ENCODE measurements at places on chromosomes 6 and 20.
A peak's percentile ranks its signal among the peaks of the same experiment; 100 is the strongest.

GRCh38 chr6:15430931-15431405, 185.1 kb downstream of the JARID2 start:
- no peaks in the 10 kb centered on the region for H3K27me3 ChIP-seq
- H3K4me1 ChIP-seq: peaks cover 69% of the 10 kb centered on the region
- no peak for DNase-seq
- no peak overlapping the region for H3K4me3 ChIP-seq

DNA sequence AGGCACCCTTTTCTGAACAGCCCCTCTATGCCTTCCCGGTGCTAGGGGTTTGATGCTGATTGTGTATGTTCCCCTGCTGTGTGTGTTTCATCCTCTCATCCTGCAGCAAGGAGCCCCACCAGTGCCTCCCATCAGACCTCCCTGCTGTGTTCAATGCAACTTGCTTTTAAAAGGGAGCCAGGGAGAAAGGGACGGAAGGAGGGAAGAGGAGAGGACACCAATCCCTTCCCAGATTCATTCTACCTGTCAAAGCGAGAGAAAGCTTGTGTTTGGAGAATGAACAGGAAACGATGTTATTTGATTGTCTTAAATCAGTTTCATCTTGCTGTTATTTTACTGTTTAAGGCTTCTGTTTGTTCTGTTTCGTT, 259.2 kb downstream of the ADGB start:
- DNase-seq: no peak
- peak overlapping the region; percentile 25 for H3K27ac ChIP-seq
- H3K36me3 ChIP-seq: no peaks in the 10 kb centered on the region
- H3K4me1 ChIP-seq: peaks cover 3% of the 10 kb centered on the region
- H3K4me3 ChIP-seq: peak overlapping the region; percentile 45

GRCh38 chr6:599576-600448, 57.1 kb downstream of the HUS1B start:
- H3K27me3 ChIP-seq: no peaks in the 10 kb centered on the region
- no peaks in the 10 kb centered on the region for H3K4me1 ChIP-seq
- no peak overlapping the region for H3K27ac ChIP-seq
- H3K4me3 ChIP-seq: no peak overlapping the region
- DNase-seq: no peak

DNA sequence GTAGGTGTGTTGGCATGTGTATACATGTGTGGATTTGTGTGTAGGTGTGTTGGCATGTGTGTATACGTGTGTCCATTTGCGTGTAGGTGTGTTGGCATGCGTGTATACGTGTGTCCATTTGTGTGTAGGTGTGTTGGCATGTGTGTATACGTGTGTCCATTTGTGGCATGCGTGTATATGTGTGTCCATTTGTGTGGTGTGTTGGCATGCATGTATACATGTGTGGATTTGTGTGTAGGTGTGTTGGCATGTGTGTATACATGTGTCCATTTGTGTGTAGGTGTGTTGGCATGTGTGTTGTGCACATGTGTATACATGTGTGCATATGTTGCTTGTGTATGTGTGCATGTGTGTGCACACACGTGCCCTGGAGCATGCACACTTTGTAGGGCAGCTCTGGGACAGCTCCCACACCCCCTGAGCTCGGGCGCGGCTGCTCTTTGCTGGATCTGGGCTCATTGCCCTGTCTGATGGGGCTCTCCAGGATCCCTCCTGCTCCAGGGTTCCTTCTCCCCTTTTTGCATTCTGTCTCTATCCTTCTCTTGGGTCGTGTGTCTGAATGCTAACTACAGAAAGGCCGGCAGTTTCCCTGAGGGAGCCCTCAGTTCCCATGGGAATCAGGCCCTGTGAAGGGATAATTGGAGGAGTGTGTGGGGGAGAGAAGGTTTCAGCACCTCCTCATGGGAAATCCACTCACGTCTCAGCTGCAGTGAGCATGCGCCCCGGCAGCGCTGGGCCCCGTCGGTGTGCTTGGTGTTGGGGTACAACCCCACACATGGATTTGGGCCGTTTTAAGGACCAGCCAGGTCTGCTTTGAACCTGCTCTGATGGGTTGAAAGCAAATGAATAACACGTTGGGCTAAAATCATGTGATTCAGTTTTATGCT, 102.0 kb downstream of the ERMARD start:
- no peak for DNase-seq
- H3K27me3 ChIP-seq: no peaks in the 10 kb centered on the region
- no peak overlapping the region for H3K27ac ChIP-seq
- H3K36me3 ChIP-seq: no peaks in the 10 kb centered on the region

DNA sequence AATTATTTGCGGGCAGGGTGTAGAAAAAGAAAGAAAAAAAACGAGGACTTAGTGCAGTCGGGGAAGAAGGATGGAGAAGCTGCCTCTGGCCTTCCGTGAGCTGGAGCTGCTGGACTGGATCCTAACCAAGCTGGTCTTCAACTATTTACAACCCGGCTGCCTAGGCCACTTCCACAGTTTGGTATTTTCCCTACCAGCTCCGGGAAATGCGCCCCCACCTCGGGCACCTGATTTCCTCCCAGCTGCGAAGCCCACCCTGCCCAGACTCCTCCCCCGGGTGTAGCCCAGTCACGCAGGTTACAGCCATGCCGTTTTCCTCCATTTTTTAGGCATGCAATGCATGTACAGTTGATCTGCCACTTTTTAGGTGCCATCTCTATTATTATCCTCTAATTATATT, 21.2 kb downstream of the THEMIS start:
- H3K27me3 ChIP-seq: no peaks in the 10 kb centered on the region
- no peak overlapping the region for H3K4me3 ChIP-seq
- no peak overlapping the region for H3K27ac ChIP-seq
- H3K36me3 ChIP-seq: no peaks in the 10 kb centered on the region
- DNase-seq: no peak
- no peaks in the 10 kb centered on the region for H3K4me1 ChIP-seq

DNA sequence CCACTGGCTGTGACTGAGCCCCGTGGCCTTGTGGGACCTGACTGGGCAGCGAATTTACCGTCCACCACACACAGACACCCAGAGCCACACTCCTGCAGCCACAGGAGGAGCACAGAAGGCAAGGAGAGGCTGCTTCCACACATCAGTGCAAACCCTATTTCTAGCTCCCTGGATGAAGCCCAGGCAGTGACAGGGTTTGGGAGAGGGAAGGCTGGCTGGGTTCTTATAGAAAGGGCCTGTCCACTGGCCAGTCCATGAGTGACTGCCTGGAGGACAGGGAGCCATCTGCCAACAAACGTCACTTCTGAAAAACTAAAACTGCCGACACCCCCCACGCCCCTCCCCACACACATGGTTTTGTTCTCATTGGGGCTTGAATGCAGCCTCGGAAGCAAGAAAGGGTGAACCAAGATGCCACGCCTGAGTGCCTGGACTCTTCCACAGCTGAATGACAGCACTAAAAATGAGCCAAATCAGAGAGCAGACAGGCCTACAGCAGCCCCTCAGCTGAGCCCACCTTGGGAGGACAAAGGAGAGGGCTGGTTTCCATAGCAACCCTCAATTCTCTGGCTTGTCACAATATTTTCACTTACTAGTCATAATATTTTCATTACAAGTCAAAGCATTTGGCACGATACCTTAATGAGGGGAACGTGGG, 38.4 kb downstream of the RRBP1 start:
- no peak overlapping the region for H3K4me3 ChIP-seq
- peaks cover 66% of the 10 kb centered on the region for H3K4me1 ChIP-seq
- no peaks in the 10 kb centered on the region for H3K27me3 ChIP-seq
- peak overlapping the region; percentile 45 for H3K27ac ChIP-seq

- no peaks in the 10 kb centered on the region for H3K4me1 ChIP-seq
- no peak for DNase-seq
- H3K4me3 ChIP-seq: no peak overlapping the region
- H3K36me3 ChIP-seq: no peaks in the 10 kb centered on the region
- H3K27me3 ChIP-seq: no peaks in the 10 kb centered on the region
- no peak overlapping the region for H3K27ac ChIP-seq
These were observed 18.4 kb downstream of the THBS2 start for GRCh38 chr6:169235286-169235685.

GRCh38 chr6:106102034-106102433, 15.9 kb downstream of the PRDM1 start:
- no peak overlapping the region for H3K4me3 ChIP-seq
- H3K27me3 ChIP-seq: no peaks in the 10 kb centered on the region
- H3K27ac ChIP-seq: no peak overlapping the region
- no peaks in the 10 kb centered on the region for H3K4me1 ChIP-seq
- DNase-seq: no peak

- peak overlapping the region; percentile 80 for H3K27ac ChIP-seq
- H3K4me1 ChIP-seq: peaks cover 8% of the 10 kb centered on the region
- H3K27me3 ChIP-seq: no peaks in the 10 kb centered on the region
- H3K36me3 ChIP-seq: no peaks in the 10 kb centered on the region
These were observed 22.4 kb downstream of the SASH1 start for GRCh38 chr6:148365041-148365440.

DNA sequence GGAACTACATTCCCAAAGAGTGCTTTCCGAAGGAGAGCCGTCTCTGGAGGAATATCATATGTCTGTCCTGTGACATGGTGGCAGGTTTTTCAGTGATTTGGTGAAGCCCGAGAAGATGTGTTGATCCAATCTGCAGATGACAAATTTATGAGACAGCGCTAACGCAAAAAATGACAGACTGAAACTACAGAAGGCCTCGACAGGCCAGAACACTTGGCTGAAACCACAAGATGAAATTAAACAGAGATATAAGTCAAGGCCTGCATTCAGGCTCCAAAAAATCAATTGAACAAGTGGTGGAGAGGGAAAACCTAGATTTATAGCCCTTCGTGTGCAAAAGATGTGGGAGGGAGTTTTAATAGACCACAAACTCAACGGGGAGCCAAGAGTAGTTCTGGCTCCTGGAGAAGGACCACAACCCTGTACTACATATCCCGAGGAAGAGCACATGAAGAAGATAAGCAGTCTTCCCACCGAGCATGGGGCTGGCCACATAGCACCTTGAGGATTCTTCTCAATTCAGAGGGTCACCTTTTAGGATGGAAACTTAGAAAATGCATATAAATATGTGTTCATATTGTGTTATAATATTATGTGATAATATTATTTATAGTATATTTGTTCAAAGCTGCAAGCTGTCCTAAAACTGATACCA, 231.3 kb upstream of the PDE10A start:
- DNase-seq: no peak
- H3K27me3 ChIP-seq: peaks cover 3% of the 10 kb centered on the region
- no peak overlapping the region for H3K4me3 ChIP-seq
- H3K4me1 ChIP-seq: no peaks in the 10 kb centered on the region
- H3K36me3 ChIP-seq: no peaks in the 10 kb centered on the region

DNA sequence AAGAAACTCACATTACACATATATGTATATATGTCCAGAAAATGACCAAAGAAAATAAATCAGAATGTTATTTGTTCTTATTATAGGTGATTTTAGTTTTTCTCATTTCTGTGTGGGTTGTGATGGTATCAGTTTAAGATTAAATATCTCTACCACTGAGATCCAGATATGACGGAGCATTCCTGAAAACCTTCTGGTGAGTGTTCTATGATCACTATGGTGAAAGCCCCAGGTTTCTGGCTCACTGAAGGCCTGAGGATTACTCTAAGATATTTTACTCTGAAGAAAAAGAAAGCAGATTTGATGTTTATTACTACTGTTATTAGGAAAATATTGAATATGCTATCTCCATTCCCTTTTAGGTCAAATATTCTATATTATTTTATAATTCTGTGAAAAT, 62.8 kb upstream of the L3MBTL3 start:
- no peak overlapping the region for H3K4me3 ChIP-seq
- no peaks in the 10 kb centered on the region for H3K4me1 ChIP-seq
- H3K36me3 ChIP-seq: no peaks in the 10 kb centered on the region

DNA sequence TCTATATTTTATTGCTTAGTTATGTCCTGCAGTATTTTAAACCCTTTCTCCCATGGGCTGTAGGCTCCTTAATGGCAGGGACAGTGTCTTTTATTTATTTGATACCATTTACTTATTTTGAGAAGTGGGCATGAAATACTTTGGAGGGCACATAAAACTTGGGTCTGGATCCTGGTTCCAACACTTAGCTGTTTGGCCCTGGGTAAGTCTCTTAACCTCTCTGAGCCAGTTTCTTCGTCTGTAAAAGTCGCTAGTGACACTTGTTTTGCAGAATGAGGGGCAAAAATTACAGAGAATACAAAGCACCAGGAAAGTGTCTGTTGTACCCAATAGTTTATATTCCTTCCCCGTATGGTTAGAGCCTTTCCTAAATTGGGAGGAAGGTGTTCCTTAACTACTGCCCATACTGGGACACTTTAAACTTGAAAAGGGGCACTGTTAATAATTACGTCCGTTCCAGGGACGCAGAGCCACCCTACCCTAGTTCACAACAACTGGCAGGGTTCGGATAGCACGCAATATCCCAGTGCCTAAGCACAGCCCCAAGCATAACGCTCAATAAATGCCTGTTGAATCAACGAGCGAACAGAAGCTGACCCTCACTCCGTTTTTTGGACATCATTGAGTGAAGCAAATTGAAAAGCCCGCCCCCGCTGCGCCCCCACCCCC, 6.0 kb upstream of the ARMC12 start:
- H3K36me3 ChIP-seq: no peaks in the 10 kb centered on the region
- no peak for DNase-seq
- peak overlapping the region; percentile 100 for H3K27ac ChIP-seq
- H3K4me3 ChIP-seq: peak overlapping the region; percentile 80
- no peaks in the 10 kb centered on the region for H3K27me3 ChIP-seq
- peaks cover 77% of the 10 kb centered on the region for H3K4me1 ChIP-seq

GRCh38 chr6:99130897-99131873, 183.4 kb upstream of the FBXL4 start:
- no peaks in the 10 kb centered on the region for H3K36me3 ChIP-seq
- no peaks in the 10 kb centered on the region for H3K4me1 ChIP-seq
- H3K27ac ChIP-seq: no peak overlapping the region
- H3K4me3 ChIP-seq: no peak overlapping the region
- DNase-seq: no peak
- H3K27me3 ChIP-seq: no peaks in the 10 kb centered on the region

- peaks cover 15% of the 10 kb centered on the region for H3K4me1 ChIP-seq
- H3K36me3 ChIP-seq: no peaks in the 10 kb centered on the region
- no peak overlapping the region for H3K27ac ChIP-seq
- H3K27me3 ChIP-seq: no peaks in the 10 kb centered on the region
- no peak overlapping the region for H3K4me3 ChIP-seq
These were observed 137.3 kb downstream of the BTBD9 start for GRCh38 chr6:38502423-38502822.

- DNase-seq: no peak
- no peaks in the 10 kb centered on the region for H3K27me3 ChIP-seq
- H3K4me3 ChIP-seq: no peak overlapping the region
- no peak overlapping the region for H3K27ac ChIP-seq
- no peaks in the 10 kb centered on the region for H3K4me1 ChIP-seq
- no peaks in the 10 kb centered on the region for H3K36me3 ChIP-seq
These were observed 118.3 kb upstream of the EXOC2 start for GRCh38 chr6:811191-811590.

GRCh38 chr6:138275976-138276375, 57.7 kb upstream of the PBOV1 start:
- H3K36me3 ChIP-seq: no peaks in the 10 kb centered on the region
- DNase-seq: no peak
- H3K27me3 ChIP-seq: no peaks in the 10 kb centered on the region
- H3K4me1 ChIP-seq: no peaks in the 10 kb centered on the region
- H3K27ac ChIP-seq: no peak overlapping the region

GRCh38 chr6:148457137-148457842, 114.7 kb downstream of the SASH1 start:
- no peak overlapping the region for H3K27ac ChIP-seq
- no peak for DNase-seq

- H3K27ac ChIP-seq: no peak overlapping the region
- peaks cover 22% of the 10 kb centered on the region for H3K4me1 ChIP-seq
- no peaks in the 10 kb centered on the region for H3K36me3 ChIP-seq
- no peak overlapping the region for H3K4me3 ChIP-seq
- no peak for DNase-seq
- no peaks in the 10 kb centered on the region for H3K27me3 ChIP-seq
These were observed 91.8 kb downstream of the CHD6 start for GRCh38 chr20:41526327-41526726.

- no peak overlapping the region for H3K27ac ChIP-seq
- H3K27me3 ChIP-seq: no peaks in the 10 kb centered on the region
- H3K4me1 ChIP-seq: no peaks in the 10 kb centered on the region
- no peaks in the 10 kb centered on the region for H3K36me3 ChIP-seq
These were observed 91.8 kb downstream of the TMEM200A start for GRCh38 chr6:130457605-130458004.

All from gastrocnemius medialis (tissue), 4 donors.